CD4-positive, alpha-beta T cell treated with Interferon gamma for 1 hour (primary cell): ENCODE measurements at places on chromosomes 1 and 21.
A peak's percentile ranks its signal among the peaks of the same experiment; 100 is the strongest.

DNA sequence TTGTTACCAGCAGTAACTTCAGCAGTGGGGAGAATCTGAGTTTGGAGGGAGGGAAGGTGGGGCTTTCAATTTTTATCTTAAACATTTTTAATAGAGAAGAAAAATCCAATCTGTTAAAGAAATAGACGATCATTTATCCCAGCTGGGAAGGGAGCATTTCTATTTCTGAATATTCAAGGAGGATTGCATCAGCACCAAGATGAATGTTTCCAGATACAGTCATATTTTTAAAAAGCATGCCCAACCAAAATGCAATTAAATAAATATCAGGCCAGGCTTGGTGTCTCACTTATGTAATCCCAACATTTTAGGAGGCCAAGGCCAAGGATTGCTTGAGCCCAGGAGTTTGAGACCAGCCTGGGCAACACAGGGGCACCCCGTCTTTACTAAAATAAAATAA is 1.7 kb upstream of the ATP1A4 start:
- no peak for DNase-seq

DNA sequence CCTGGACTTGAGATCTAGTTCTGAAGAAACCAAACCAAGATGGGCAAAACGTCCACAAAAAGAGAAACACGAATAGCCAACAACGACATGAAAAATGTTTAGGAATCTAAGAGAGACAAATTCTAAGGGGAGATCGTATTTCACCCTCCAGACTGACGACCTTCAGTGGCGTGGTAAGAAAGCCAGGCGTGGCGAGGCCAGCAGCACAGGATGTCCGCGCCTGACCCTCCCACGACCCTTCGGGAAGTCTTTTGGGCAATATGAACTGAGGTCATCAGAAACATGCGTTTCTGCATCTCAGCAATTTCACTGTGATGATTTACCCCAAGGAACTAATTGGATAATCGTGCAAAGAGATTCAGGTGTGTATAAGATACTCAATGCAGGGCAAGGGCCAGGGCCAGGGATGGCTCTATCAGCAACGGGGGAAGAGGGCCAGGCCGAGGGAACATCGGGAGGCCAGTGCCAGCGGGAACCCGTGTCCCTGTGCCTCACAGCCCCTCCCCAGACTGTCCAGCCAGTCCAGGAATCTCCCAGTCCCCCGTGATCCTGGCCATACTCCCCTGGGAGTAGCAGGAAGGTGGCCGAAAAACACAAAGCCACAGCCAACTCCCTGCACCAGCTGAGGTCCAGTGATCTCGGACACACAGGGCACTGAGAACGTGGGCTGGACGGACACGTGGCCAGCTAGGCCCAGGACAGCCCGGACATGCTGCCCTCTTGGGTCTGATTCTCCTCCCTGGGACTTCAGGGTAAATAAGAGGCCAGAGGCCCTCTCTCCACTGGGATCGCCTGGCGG is 53.6 kb upstream of the ADARB1 start:
- no peak for DNase-seq

- DNase-seq: no peak
These were observed 150.8 kb downstream of the MAST2 start for GRCh38 chr1:45953934-45954847.

DNA sequence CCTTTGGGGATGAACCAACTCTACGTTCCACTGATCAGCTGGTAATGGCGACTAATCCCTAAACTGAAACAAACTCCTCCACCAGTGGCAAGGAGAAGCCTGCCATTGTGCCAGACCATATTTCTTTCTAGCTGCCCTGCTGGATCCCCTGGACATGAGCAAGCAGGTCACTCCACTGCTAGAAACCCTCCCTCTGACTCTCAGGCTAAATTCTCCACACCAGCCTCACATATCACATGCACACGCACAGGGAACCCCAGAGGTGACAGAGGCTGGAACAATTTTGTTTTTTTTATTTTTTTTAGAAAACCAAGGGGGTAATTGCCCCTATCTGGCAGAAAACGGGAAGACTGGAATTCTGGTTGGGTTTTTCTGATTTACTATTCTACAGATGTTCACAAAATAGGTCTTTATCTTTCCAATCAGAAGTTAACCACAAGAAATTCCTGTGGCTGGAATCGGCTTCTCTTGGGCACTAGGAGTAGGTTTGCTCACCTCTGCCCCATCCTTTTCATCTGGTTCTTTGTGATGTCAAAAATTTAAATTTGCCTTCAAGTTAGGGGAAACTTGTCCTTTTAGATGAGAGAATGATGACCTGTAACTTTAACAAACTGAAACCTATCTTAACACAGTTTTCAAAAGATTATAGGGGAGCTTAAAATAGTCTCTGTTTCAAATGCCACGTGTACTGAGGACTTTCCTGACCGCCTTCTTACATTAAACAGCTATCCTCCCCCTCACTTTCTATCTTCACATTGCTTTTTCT is 258.1 kb downstream of the SDCCAG8 start:
- DNase-seq: no peak

DNA sequence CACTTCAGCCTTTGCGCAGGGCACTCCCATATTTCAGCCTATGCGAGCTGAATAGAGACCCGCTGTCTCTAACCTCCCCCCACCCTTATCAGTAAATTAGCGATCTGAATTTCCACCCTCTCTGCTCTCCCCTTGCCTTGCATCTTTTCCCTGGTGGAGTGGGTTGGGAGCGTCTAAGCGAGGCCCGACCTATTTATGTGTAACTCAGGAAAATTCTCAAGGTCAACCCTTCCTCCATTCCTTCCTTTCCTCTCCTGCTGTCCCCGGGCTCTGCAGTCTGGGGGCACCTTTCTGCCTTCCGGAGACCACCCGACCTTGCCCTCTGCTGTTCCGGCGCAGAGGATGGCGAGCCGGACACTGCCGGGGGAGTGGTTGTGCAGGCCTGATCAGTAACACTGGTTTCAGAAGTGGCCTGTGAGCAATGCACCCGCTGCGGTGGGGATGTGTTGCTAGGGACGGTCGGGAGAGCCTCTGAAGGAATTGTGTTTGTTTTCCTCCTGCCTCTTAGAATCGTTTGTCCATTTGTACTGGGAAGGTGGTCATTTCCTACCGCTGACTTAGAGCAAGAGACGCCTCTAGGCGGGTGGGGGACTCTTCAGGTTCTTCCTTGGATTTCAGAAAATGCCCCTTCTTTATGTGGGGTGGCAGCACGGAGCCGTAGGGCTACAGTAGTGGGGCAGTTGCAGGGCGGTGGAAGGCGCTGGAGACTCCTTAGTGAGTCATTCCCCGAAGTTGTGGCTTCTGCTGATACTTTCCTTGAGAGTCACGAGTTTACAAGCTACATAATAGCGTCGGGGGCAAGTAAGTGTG is 513 bp downstream of the MGST3 start:
- peak; percentile 33 for DNase-seq

DNA sequence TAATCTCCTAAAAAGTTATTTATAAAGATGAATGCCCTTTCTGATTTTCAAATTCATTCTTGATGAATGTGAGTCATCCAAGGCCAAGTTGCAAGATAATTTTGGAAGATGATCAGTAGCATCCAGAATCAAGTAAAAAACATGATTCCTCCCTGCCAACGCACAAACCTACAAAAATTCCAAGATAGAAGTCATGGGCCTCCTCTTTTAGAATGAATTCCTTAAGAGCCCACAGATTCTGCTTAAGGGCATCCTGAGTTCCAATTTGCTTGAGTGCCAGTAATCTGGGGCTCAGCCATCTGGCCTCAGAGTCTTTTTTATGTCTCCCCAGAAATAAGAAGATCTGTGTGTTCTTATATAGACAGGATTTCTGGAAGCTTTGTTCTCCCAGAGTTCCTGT is 23.2 kb upstream of the SPATA6 start:
- no peak for DNase-seq

GRCh38 chr1:24996983-24997893 is 67.2 kb upstream of the RUNX3 start:
- peak; percentile 57 for DNase-seq

DNA sequence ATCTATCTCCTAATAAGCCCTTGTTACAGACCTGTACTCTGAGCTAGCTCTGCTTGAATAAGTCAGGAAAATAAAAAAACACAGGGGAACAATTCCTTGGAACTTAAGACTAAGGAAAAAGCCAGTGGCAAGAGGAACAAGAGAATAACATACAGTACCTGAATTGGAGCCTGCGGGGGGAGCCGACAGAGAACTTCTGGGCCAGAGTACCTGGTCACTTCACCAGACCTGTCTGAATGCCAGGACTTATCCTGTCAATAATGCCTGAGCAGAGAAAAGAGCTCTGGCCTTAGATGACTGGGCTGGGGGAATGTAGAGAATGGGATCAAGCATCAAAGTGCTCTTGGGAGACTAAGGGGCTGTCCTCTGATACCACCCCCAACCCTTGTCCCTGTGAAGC is 15.1 kb downstream of the PEA15 start:
- DNase-seq: no peak

- DNase-seq: no peak
These were observed 24.4 kb downstream of the KCNQ4 start for GRCh38 chr1:40808002-40808401.

GRCh38 chr1:226349801-226350518 is 41.0 kb upstream of the LIN9 start:
- no peak for DNase-seq

- DNase-seq: no peak
These were observed 53.1 kb upstream of the GPR37L1 start for GRCh38 chr1:202069662-202070061.

DNA sequence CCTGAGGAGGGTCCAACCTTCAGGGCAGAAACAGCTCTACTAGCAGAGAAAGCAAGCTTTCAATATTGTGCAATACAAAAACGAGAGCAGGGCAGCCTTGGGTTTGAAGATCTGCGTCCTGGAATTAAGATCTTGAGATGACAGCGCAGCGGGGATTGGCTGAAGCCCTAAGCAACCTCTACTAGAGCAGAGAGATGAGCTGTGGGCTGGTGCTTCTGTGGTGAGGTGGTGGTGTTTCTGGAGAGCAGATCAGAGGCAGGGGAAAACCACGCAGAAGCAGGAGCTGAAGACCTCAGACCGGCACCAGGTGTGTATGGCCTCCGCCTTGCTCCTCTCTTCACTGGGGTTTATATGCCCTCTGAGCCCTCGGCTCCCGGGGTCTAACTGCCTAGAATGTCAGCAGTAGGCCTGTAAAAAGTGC is 12.5 kb downstream of the TRAF3IP3 start:
- peak; percentile 79 for DNase-seq

DNA sequence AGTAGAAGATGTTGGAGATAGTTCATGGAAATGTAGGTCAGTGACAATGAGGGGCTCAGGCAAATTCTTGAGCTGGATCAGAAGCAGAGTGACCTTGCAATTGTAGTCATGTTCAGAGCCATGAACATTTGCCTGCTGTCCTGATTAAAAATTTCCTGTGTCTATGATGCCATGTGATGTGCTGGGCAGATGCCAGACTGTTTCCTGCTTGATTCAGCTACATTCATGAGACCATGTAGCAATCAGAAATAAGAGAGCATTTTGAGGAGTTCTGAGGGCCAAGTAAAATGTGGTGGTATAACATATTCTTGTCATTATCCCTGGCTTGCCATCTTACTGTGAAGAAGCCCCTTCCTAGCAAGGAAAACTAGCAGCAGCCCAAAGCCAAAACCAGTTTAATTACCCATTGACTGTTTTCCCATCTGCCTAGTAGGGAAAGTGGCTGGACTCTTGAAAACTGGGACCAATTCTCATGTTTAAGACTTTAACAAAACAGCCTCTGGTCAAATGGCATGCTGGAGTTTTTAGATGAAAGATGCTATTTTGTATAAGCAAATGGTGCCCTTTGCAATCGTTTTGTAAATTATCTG is 118.3 kb downstream of the NOS1AP start:
- DNase-seq: no peak

DNA sequence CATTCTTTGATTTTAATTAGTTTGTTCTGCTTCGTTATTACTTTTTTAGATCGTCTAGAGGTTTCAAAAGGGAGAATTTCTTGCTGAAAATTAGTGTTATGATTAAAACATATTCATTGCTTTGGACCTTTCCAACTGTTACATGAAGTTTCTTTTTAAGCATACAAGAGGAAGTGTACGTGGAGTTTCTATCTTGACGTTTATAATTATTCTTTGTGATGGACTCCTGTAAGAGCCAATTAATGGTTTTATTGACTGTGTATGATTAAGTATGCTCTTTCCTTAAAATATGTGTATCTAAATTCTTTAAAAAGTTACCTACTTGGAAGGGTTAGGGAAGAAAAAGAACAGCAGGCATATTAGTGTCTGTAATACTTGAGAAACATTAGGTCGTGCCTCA is 37.8 kb downstream of the SPEN start:
- no peak for DNase-seq

DNA sequence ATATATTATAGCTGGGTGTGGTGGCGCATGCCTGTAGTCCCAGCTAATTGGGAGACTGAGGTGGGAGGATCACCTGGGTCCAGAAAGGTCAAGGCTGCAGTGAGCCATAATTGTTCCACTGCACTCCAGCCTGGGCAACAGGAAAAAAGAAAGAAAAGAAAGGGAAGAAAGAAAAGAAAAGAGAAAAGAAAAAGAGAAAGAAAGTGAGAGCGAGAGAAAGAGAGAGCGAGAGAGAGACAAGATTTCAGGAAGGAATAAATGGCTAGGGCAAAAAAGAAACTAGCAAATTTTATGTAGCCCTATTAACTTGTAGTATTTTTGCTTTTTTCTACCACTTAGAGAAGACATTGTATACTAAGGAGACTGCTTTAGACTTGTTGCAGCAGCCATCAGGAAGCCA is 6.2 kb downstream of the NRAS start:
- DNase-seq: no peak
